Skeletal muscle tissue (tissue), 5 donors: ENCODE measurements at places on chromosomes 1 and 21. TPM values are rescaled to one million over a fixed set of nuclear protein-coding genes. Genes with fewer than 3 reads are reported as not detected.

The AADACL4 gene
- total RNA-seq = not detected

The TMEM269 gene
- total RNA-seq = 0.52 TPM

The COL9A2 gene
- total RNA-seq = 7.8 TPM

The C1orf141 gene
- total RNA-seq = not detected

The CTSE gene
- total RNA-seq = 0.52 TPM

The LY9 gene
- not detected for total RNA-seq

The PTPRF gene
- total RNA-seq = 10.4 TPM
